ENCODE measurements at places on chromosomes 12 and 14. TPM values are rescaled to one million over a fixed set of nuclear protein-coding genes. Genes with fewer than 3 reads are reported as not detected.

The GPR68 gene
- polyA plus RNA-seq: 0.83 TPM

The STYX gene
- 13.1 TPM for polyA plus RNA-seq

- DNase-seq: no peak
These were observed 69.3 kb downstream of the SRRM4 start for GRCh38 chr12:119050663-119051062.

- DNase-seq: no peak
These were observed 11.6 kb downstream of the RBM19 start for GRCh38 chr12:113954547-113954946.

- no peak for DNase-seq
These were observed 43.8 kb upstream of the PRIMA1 start for GRCh38 chr14:93832081-93832480.

GRCh38 chr14:23481979-23482822 lies 12.7 kb downstream of the NGDN start:
- no peak for DNase-seq

- DNase-seq: no peak
These were observed 34.8 kb downstream of the PTHLH start for GRCh38 chr12:27937768-27938167.

Measured in AG04450 (cell line).